Osteoblast (primary cell): ENCODE measurements at places on chromosomes 2 and 18. TPM values are rescaled to one million over a fixed set of nuclear protein-coding genes. Genes with fewer than 3 reads are reported as not detected.

The SLC14A1 gene
- 128 and 136 TPM in 2 replicates for total RNA-seq

The TFCP2L1 gene
- under 0.01 TPM in 1 of 2 replicates, not detected in the other for total RNA-seq

The TTR gene
- not detected in 2 replicates for total RNA-seq

The KIF3C gene
- total RNA-seq, result 14.4 and 17.0 TPM in 2 replicates
